ENCODE measurements at places on chromosomes 12 and 14.
A peak's percentile ranks its signal among the peaks of the same experiment; 100 is the strongest.

DNA sequence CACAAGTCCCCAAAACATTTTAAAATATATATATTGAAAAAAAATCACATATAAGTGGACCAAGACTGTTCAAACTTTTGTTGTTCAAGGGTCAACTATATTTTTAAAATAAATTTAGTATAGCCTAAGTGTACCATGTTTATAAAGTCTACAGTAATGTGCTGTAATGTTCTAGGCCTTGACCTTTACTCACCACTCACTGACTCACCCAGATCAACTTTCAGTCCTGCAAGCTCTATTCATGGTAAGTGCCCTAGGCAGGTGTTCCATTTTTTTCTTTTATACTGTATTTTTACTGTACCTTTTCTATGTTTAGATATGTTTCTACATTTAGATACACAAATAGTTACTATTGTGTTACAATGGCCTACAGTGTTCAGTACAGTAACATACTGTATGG lies 23.4 kb upstream of the TMTC1 start:
- DNase-seq, result no peak

DNA sequence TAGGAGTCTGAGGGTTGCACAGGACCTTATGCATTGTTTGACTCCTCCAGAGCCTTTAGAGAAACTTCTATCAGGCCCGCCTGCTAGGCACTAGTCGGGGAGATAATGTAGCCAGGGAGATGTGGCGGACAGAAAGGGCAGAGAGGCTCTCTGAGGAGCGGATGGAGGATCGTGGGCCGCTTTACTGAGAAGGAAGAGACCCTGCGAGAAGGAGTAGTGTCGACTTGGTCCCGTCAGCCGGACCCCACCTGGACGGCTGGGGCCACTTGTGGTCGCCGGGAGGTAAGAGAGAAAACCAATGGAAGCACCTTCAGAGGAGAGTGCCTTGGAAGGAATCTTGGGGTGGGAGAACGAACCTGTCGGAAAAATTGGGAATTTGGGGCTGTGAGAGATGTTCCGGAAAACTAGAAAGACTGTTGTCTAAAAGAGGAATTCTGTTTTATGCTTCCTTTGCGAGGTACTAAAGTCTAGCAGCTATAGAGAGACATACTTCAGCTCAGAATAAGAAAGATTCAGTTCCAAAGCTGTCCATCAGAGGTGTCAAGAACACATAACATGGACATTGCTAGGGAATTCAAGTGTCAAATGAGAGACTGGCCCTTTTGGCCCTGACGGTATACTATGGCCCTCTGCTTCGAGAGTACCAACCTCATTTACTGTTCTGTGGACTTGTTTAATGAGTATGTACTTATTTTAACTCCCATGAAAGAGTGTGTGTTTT lies 660 bp upstream of the MCRS1 start:
- DNase-seq, result no peak

DNA sequence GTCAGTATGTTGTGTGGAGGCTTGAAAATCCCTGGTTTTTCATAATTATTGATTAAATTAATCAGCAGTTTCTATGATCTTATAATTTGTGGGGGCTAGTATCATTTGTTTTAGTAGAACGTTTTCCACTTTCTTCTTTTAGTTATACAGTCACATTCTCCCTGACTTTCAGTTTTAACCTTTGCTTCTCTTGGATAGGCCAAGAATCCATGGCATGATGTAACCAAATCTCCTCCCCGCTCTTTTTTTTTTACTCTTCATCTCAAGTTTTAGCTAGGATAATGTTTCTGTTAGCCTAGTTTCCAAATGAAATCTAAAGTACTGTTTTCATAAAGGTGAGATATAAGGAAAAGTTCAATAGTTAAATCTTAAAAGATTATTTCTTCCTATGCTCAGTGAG lies 106.5 kb downstream of the TMEM117 start:
- DNase-seq, result no peak

DNA sequence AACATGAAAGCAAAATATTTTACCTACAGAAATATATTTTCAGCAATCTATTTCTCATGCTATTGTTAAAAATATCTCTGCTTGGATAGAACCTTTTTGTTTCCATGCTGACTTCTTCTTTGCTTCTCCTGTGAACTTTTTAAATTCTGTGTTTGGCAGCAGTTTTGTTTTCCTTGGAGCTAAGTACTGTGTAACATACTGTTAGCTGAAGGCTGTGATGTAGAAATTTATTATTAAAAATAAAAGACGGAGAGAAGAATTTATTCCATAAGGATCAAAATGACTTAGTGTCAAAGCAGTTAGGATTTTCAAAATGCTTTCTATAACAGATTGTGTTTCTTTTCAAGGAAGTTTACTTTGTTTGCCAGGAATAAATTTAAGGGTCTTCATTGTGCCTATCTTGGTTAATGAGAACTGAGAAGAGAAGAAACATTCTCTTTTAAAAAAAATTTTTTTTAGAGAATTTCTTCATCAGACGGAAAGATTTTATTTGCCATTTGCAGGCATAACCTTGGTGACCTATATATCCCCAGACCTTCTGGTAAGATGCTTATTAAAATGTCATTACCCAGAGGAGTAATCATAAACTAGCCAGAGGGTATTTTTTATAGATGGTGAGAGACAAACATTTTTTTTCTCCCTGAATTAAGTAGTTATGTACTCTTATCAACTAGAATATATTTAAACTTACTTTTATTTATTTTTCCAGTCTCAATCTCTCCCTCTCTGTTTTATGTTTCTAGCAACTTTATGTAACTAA lies 147.1 kb upstream of the SLCO1C1 start:
- no peak for DNase-seq

DNA sequence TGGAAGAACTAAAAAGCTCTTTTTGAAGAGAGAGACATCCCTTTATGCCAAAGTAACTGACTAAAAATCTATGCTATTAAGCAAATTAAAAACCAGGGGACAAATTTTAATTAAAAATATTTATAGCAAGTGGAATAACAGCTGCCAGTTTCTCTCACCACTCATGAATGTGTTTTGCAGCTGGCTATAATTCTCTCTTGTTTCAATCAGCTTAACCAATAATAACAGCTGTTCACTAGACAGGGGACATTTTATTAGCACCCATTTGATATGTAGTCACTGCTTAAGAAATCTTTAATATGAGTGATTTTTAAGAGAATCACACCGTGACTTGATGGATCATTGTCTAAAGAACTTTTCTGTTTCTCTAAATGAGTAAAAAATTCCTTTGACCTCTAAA lies 34.2 kb upstream of the KRR1 start:
- no peak for DNase-seq

DNA sequence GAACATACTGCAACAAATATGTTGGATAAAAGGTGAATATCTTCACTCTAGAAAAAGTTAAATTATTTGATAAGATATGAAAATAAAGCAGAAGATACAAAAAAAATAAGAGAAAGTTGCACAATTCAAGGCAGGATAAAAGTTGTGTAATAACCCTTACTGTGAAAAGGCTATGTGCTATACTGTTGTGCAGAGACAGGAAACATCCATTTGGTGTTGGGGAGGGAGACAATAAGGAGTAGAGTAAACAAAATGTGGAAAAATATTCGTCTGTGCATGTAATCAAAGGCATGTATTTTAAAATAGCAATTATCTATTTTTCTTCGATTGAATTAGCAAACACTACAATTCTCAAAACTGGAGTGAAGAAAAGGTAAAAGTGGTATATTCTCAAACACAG lies 34.8 kb downstream of the PTHLH start:
- no peak for DNase-seq

DNA sequence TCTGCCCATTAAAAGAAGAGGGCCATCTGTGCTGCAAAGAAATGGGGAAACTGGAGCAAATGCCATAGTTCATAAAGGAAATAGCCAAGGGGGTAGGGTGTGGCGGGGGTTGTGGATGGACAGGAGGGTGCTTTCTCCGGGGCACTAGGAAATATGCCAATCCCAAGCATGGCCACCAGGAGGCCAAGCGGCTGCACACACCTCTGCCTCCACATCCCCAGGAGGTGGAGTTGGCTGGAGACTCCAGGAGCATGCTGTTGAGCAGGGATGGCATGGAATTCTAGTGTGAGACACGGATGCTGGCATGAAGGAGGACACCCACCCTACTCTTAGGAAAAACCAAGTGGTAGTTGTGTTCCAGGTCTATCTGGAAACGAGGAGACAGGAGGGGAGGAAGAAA lies 25.2 kb downstream of the NID2 start:
- DNase-seq, result peak; percentile 27

All from CD4-positive, alpha-beta memory T cell (primary cell).